ENCODE measurements at places on chromosomes 11 and 22.

GRCh38 chr11:44731685-44732430 is 5.1 kb downstream of the TSPAN18 start:
- DNase-seq = no peak

DNA sequence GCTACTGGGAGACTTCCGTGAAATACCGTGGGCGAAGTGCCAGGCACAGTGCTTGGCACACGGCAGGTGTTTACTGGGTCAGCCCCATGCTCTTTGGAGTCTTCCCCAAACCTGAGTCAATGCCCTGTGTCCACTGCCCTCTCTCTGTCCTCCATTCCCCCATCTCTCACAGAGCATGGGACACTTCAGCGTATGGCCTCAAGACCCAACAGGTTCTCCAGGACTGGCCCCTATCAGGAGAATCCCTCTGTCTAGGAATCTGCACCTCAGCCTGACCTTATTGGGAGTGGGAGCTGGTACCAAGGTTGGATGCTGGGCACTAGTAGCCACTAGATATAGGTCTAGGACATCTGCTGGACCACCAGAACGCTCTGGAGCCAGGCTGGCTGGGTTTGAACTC is 67.2 kb upstream of the LMO1 start:
- DNase-seq = no peak

- DNase-seq = no peak
These were observed 21.8 kb upstream of the SLC22A24 start for GRCh38 chr11:63165706-63166310.

DNA sequence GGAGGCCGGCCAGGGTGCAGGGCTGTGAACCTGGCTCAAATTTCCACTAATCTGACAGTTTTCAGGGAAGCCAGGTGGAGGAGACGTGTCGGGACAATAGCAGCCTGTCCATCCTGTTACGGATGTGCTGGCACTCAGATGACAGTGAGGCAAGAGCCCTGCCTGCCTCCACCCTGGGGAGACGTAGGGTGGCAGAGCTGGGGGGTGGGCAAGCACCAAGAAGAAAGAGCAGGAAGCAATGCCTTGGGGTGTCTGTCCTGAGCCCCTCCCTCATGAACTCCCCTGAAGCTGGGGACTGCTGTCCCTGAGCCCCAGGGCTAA is 10.0 kb upstream of the TRIM29 start:
- DNase-seq = no peak

DNA sequence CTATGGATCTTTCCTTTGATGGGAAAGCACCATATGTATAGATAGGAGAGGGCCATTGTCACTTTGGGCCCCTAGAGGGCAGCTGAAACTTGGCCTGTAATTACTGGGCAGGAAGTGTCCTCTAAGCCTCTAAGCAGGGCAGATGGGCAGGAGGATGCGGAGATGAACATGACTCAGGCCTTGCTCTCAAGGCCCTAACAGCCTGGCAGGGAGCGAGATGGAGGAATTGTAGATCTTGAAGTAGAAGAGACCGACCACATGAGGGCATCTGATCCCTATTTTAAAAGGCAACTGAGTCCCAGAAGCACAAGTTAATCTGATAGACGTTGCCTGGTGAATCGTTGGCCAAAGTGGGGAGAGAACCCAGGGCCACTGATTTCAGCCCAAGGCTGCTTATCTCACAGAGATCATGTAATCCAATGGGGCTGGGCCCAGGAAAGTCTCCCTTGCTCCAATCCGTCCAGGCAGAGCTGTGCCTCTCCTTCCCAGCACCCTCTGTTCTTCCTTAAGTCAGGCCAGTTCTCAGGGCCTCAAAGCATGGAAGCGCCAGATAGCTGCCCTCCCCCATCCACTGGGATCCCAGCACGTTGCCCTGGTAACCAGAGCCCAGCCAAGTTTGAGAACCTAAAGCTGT is 2.5 kb upstream of the SEPTIN3 start:
- DNase-seq = no peak

DNA sequence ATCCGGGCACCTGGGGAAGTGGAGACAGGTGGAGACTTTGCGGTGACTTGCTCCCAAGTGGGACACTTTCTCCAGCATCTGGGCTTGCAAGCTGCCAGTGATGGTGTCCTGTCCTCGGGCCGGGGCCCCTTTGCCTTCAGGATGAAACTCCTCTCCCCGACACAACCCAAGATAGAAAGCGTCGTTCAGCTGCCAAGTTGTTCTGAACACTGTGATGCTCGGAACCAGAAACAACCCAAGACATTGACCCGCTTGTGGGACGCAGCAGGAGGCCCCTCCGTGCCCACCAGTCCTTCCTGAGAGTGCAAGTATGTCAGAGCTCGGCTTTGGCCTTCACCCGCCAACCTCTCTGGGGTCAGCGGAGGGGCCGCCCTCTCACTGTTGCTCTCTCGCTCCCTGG is 31.3 kb downstream of the LINC01488 start:
- no peak for DNase-seq

DNA sequence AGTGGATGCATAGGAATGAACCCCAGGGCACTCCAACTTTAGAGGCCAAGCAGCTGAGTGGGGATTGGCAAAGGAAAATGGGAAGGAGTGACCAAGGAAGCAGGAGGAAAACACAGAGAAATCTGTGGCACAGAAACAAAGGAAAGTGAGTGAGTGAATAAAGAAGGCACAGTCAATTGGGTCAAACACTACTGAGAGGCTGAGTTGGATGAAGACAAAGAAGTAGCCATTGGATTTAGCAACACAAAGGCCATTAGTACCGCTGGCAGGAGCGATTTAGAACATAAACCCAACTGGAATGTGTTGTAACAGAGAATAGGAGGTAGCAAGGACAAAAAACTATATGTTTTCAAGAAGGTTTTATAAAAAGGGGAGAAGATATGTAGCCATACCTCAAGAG is 6.6 kb upstream of the NXPE1 start:
- no peak for DNase-seq

- no peak for DNase-seq
These were observed 139.7 kb downstream of the BRD1 start for GRCh38 chr22:49687786-49688515.

DNA sequence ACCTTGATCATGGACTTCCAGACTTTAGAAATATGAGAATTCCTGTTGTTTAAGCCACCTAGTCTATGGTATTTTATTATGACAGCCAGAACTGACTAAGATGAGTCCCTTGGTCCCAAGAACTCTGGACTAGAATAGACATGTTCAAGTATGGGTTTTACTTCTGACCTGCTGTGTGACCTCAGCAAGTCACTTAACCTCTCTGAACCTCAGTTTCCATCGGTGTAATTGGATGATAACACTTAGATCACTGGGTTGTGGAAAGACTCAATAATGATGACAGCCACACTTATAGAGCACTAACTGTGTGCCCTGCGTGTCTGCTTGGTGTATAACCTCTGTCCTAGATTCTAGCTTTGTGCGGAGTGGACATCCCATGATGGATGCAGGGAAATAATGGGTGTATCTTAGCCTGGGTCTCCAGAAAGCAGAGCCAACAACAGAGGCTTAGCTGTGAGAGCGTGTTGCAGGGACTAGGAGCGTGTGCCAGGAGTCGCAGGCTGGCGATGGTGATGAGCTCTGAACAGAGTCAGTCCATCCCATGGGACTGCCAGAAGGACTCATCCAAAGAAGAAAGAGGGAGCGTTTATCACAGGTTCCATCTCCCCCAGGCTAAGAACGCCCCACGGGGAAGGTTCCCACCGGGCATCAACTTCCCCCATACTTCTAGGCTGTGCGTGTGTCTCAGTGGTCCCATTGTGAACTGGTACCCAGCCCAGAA is 93.2 kb upstream of the TP53I11 start:
- no peak for DNase-seq

- DNase-seq = no peak
These were observed 36.7 kb downstream of the ELF5 start for GRCh38 chr11:34476849-34477248.

GRCh38 chr11:35228328-35228725 is 89.4 kb downstream of the CD44 start:
- no peak for DNase-seq

DNA sequence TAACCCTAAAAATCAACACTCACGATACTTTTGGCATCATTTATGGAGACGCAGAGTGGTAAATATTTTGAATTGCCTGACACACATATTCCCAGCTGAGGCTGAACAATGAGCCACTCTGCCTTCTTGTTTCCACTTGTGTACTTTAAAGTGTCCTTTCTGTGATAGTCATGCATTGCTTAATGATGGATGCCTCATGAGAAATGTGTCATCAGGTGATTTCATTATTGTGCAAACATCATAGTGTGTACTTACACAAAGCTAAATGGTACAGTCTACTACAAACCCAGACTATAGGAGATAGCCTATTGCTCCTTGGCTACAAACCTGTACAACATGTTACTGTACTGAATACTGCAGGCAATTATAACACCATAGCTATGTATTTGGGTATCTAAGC is 44.2 kb downstream of the MRE11 start:
- no peak for DNase-seq

DNA sequence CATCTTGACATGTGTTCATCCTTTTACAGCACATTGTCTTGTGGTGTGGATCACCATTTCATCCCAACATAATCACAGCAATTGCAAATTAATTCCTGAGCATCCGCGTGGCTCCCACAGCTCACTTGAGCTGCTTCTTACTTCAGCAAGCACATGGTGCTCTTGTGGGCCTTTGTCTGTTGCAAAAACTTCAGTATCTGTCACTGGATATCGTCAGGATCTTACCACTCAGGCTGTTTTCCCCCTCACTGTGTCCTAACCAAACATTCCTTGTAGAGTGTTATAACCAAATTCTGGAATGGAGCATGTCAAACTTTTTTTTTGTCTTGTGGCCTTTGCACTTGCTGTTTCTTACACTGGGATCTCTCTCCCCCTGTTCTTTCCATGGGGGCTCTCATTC is 683.1 kb upstream of the ARHGAP42 start:
- no peak for DNase-seq

DNA sequence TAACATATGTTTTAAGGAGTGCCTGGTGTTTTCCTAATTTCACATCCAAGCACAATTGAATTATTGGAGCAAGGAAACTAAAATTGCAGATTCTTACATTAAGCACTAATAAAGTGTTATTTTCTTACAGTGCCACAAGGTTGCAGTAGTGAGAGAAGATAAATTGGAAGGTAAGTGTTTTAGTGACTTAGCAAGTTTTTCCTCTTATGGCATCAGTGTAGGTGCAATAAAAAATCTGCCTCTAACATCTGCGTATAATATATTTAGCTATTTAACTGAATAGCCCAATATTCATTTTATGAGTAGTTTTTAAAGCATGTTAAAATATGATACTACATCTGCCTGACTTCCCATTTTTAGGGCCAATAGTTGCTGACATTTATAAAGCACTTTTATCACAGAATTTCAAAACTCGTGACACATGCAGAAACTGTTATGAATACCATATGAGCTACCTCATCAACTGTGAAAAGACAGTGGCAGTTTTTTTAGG is 19.0 kb downstream of the POLD3 start:
- no peak for DNase-seq

- DNase-seq = no peak
These were observed 92.9 kb upstream of the AMOTL1 start for GRCh38 chr11:94675239-94675638.

DNA sequence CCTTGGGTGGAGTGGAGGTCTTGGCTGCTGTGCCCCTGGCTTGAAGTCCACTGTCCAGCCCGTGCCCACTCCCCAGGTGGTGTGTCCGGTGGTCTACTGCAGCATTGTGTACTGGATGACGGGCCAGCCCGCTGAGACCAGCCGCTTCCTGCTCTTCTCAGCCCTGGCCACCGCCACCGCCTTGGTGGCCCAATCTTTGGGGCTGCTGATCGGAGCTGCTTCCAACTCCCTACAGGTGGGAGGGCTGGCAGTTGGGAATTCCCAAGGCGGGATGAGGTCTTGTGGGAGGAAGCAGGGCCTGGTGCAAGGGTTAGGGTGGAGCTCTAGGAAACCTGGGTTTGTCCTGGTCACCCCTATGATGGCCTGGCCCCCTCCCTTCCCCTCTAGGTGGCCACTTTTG is 8.4 kb upstream of the NLRX1 start:
- DNase-seq = no peak

GRCh38 chr11:126718276-126718675 is 282.3 kb downstream of the KIRREL3 start:
- no peak for DNase-seq

- no peak for DNase-seq
These were observed 1405.6 kb upstream of the TENM4 start for GRCh38 chr11:80846442-80846841.
